ENCODE measurements at places on chromosomes 5 and 9. TPM values are rescaled to one million over a fixed set of nuclear protein-coding genes. Genes with fewer than 3 reads are reported as not detected.

GRCh38 chr5:89372176-89372575, 489.2 kb upstream of the MEF2C start:
- no peak for DNase-seq

DNA sequence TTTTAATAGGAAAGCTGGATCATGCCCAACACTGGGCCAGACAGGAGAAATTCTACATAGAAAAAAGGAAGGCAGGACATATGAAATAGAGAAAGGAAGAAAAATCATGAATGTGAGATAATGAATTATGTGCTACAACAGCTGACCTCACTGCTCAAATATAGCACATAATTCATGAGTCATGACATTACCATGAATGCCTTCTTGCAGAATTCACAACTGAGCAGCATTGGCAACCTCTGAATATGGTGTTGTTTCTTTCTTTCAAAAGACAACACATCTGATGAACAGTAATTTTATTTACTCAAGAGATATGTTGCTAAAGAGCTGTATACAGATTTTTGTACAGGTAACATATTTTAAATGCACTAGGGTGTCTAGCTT, 34.4 kb downstream of the APBA1 start:
- no peak for DNase-seq

DNA sequence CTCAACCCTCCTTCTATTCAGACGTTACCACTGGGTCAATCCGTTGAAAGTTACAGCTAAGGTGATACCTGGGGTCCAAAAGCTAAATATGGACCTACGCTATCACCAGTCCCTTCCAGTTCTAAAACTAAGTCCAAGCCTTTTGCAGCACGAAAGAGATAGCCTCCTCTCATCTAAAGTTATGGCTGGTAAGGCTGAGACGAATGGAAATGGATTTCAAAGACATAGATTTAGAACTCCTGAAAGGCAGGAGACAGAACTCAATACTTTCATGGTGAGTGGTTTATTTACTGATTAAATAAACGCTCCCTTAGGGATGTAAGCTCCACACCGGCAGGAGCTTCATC, 751 bp upstream of the RIC1 start:
- no peak for DNase-seq

DNA sequence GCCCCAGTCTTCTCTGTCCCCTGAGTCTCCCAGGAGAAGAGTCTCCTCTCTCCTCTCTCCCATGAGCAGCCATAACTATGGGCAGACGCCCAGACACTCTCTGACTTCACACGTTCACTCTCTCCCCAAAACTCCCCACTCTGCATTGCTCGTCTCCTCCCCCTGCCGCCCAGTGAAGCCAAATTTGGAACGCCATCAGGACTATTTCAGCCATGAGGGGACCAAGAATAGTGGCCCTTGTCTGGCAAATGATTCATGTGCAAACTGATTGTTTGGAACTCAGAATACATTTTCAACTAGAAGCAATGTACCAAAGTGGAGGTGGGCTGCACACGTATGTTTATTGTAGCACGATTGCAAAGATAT, 20.9 kb downstream of the CMBL start:
- no peak for DNase-seq

DNA sequence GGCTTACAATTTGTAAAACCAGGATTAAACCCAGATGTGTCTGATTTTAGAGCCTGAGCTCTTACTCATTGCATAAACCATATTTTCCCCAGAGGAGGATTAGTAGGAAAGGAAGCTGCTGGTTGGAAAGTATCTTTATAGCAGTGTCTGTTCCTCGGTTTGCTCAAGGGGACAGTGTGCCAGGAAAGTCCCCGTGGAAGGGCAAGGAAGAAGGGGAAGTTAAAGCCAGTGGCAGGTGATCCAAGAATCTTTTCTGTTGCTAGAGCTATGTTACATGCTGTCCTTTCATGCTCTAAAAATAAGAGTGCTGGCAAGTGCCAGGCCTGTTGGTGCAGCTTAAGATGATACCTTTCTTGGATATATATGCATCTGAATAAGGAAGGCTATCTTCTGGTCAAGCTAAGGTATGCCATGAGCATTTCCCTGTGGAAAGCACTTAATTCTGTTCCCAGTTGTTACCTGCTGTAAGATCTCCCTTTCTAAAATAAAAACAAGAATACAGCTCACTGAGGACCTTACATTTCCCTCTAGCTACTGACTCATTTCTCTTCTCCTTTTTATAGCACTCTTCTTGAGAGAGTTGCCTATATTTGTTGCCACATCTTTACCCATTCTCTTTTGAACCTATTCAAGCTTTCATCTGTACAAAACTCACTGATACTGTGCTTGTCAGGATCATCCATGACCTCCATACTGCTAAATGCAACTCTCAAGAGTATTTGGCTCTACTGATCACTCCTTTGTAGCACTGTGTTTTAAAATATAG, 8.0 kb downstream of the PDCD1LG2 start:
- DNase-seq: no peak

- no peak for DNase-seq
Observed at GRCh38 chr5:133746834-133747233, 134.5 kb upstream of the FSTL4 start.

GRCh38 chr9:132372177-132373095, 17.6 kb upstream of the SETX start:
- DNase-seq: no peak

DNA sequence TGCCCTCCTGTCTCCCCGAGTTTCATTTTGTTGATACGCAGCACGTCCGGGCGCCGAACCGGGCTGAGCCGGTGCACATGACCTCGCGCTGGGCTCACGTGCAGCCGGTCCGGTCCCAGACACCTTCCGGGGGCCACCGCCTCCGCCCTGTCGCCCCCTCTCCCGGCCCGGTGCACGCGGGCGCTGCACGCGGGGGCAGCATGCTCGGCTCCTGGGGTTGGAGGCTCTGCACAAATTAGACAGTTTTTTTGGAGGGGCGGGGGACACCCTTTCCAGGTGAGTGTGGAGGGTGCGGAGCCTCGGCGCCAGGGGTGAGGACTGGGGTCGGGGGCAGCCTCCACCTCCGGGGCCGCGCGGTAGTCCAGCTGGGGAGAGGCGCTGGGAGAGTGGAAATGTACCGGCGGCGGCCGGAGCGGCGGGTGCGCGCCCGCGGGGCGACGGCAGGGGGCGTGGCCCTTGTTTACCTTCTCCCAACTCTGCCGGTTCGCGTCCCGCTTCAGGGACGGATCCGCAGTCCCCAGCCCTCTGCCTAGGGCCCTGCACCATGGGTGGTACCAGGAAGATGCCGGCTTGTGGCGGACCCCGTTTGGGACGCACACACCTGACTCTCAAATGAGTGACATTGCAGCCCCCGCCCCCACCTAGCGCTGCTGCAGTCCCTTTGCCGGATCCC, 1.1 kb downstream of the JADE2 start:
- no peak for DNase-seq

The PCDHB8 gene
- 1.5 TPM for polyA plus RNA-seq

The C5orf46 gene
- not detected for polyA plus RNA-seq

DNA sequence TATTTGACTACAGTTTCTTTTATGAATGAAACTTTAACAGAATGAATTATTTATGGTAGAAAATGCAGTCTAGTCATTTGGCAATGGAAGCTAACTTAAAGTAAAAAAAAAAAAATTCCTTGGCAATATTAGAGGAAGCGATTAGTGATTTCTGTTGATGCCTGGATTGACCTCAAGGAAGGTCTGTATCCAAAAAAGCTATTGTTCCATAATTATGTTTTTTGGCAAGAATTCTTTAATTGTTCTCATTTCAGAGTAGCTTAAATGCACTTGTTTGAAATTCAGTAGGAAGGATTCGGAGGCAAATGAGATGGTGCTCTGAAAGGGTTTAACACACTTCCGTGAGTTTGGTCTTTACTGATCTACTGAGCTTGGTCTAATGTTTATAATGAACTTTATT, 61.8 kb downstream of the ITGA1 start:
- DNase-seq: no peak

GRCh38 chr5:83374547-83374946, 97.0 kb upstream of the VCAN start:
- no peak for DNase-seq

- no peak for DNase-seq
Observed at GRCh38 chr5:112630246-112631009, 107.3 kb upstream of the APC start.

- peak; percentile 53 for DNase-seq
Observed at GRCh38 chr5:93601802-93602155, 18.8 kb downstream of the NR2F1 start.

The DND1 gene
- not detected for polyA plus RNA-seq

- no peak for DNase-seq
Observed at GRCh38 chr5:164319161-164319560, 813.7 kb downstream of the MAT2B start.

The TMEM171 gene
- 5.3 TPM for polyA plus RNA-seq

The ZNF782 gene
- polyA plus RNA-seq: 6.4 TPM

GRCh38 chr9:90274725-90275124, 367.9 kb downstream of the DIRAS2 start:
- no peak for DNase-seq

DNA sequence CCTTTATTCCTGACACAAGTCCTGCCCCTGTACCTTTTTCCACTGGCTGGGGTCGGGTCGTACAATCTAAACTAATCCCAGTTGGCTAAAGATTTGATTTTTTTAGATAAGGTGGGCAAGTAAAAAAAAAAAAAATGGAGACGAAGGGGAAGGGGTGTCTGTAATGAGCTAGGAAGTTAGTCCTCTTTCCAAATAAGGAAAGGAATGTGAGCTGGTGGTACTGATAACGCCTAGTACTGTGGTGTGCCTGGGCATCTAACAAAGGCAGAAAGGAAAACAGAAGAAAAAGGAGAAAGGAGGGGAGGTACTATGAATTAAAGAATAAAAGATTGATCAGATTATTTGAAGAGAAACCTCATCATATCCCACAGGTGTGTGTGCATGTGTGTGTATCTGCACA, 21.3 kb downstream of the PRDM9 start:
- no peak for DNase-seq

GRCh38 chr9:91320299-91320698, 41.4 kb downstream of the AUH start:
- DNase-seq: no peak

- DNase-seq: no peak
Observed at GRCh38 chr5:124872615-124873014, 126.2 kb upstream of the ZNF608 start.

GRCh38 chr9:38278931-38279679, 113.4 kb upstream of the ALDH1B1 start:
- DNase-seq: no peak

The PCDHGA6 gene
- 5.7 TPM for polyA plus RNA-seq

DNA sequence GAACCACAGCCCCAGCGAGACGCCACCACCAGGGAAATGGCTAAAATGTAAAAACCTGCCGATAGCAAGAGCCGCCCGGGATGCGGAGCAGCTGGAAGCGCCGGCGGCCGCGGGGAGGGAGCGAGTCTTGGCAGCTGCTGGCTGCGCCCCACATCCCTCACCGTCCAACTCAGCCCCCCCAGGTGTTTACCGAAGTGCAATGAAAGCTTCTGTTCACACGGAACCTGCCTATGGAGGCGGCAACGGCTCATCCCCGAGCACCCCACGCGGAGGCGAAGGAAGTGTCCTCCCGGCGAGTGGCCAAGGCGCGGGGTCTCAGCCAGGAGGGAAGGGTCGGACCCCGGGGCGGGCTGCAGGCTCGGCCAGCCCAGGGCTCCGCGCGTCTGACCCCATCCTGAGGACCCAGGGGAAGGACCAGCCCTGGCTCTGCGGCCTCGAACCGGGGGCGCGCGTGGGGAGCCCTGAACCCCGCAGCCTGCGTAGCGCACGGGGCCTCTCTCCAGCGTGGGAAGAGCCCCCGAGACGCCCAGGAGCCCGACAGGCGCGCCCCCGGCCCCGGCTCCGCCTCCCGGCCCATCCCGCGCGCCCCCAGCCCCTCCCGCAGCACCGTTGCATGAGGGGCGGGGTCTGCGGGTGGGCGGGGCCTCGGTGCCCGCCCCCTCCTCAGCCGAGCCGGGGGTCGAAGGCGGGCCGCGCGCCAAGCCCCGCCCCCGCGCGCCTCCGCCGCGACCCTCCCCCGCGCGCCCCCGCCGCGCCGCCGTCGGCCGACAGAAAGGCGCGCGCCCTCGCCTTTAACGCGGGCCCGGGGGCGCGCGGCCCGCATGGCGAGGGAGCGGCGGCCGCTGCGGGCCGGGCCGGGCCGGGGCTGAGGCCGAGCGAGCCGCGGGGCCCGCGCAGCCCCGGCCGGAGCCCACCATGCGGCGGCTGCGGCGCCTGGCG, at the start of gene DIPK1B:
TSS of gene DIPK1B (plus strand) at position 822 of the 939 bp plus-strand sequence. CDS start at position 916, 94 bp downstream.
- no peak for DNase-seq

DNA sequence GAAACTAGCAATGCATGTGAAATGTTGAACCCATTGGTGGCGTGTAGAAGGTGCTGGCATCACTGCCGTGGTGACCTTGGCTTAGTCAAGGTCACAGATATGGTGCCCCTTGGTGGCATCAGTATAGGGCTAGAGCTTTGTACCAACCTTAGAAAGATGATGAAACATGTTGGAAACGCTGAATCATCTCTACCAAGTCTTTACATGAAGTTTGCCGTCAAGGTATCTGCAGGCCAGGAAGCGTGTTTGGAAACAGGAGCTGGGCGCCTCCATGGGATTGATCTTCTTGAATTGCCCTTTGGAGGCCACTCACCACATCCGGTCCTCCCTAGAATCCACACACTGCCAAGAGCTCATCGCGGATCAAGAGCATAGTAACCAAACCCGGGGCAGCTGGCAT, 16.9 kb upstream of the BOD1 start:
- DNase-seq: no peak

DNA sequence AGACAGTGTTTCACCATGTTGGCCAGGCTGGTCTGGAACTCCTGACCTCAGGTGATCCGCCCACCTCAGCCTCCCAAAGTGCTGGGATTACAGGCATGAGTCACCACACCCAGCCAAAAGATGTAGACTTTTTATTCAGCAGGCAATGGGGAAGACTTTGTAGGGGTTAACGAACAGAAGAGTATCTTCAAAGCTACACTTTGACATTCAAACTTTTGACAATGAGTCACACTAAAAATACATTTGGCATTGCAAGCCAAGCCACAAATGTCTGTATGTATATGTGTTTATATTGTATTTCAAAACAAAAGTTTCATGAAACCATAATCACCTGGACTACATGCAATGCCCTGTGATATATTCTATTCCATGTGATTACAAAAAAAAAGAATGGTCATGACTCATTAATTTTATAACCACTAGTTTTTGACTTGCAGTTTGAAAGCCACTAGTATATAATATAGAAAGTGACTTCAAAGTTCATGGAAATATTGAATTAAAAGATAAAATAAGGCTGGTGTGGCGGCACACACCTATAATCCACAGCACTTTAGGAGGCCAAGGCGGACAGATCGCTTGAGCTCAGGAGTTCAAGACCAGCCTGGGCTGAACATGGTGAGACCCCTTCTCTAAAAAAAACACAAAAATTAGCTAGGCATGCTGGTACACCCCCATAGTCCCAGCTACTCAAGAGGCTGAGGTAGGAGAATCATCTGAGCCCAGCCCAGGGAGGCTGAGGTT, 8.3 kb downstream of the DIMT1 start:
- DNase-seq: no peak

DNA sequence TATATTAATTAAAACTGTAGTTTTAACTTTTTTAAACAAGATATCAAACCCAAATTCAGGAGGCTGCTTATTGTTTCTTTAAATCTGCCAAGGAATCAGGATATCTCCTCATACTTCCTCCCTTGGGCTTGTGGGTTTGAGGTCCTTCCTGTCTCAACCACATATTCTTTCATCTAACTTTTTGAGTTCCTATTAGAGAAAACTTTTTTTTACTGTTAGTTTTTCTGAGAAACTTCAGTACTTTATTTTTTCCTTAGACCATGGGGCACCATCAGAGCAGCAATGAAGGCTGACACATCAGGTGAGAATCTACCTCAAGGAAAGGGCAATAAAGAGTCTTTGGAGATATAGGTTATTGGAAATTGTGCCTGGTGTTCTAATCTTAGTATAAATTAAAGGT, 56.7 kb downstream of the TSSK1B start:
- no peak for DNase-seq
